ENCODE measurements at places on chromosomes 4 and X.

DNA sequence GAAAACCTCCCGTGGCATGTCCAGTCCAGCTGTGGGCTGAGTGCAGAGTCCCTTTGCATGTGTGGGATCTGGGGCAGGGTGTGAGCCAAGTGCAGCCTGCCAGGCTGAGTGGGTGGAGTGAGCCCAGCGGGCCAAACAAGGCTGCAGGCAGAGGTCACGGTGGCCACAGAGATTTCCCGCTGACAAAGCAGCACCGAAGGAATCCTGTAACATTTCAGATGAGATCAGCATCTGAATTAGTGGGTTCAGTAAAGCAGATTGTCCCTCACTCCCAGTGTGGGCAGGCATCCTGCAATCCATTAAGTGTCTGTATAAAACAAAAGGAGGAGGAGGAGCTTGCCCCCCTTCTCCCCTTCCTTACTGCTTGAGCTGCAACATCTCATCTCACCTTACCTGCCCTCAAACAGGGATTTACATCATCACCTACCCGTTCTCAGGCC, 324.4 kb downstream of the FAT4 start:
- no peak for DNase-seq

DNA sequence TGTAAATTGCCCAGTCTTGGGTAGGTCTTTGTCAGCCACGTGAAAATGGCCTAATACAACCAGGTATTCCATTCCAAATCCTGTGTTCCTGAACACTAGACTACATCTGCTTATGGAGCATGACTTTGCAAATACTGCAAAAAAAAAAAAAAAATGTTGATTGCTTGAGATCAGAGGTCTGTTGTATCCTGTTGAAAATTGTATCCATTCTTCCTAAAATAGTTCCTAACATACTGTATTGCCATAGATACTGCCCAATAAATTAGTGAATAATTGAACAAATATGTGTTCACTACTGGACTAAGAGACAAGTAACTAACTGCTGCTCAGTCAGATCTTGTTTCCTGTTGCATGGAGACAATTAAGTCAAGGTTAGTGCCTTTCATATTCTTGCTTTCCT, 164.3 kb upstream of the PABPC4L start:
- no peak for DNase-seq

- peak; percentile 68 for DNase-seq
Observed at GRCh38 chrX:12978205-12979025, 3.5 kb downstream of the TMSB4X start.

DNA sequence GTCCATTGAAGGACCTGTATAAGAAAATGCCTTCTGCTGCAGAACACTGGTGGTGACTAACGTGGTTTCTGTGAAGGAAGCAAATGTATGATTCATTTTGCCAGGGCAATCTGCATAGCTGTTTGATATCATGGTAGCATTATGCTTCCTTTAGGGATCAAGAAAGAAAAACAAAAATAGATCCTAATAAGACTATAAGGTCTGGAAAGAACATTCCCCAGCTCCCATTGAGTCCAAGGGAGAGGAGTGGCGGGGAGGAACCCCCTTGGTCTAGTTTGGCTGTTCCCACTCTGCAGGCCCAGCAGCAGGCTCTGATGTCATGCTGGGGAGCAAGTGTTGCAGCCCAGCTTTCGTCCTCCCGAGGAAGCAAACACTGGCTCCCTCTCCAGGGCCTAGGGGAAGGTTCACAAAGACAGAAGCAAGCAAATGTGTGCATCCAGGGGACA, 154.5 kb upstream of the GALNT7 start:
- no peak for DNase-seq

DNA sequence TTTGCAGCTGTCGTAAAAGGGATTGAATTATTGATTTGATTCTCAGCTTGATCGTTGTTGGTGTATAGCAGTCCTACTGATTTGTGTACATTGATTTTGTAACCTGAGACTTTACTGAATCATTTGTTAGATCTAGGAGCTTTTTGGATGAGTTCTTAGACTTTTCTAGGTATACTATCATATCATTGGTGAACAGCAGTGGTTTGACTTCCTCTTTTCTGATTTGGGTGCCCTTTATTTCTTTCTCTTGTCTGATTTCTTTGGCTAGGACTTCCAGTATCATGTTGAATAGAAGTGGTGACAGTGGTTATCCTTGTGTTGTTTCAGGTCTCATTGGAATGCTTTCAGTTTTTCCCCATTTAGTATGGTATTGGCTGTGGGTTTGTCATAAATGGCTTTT, 8.4 kb downstream of the APOOL start:
- peak; percentile 4 for DNase-seq

GRCh38 chr4:107902715-107903114, 28.6 kb upstream of the CYP2U1 start:
- no peak for DNase-seq

DNA sequence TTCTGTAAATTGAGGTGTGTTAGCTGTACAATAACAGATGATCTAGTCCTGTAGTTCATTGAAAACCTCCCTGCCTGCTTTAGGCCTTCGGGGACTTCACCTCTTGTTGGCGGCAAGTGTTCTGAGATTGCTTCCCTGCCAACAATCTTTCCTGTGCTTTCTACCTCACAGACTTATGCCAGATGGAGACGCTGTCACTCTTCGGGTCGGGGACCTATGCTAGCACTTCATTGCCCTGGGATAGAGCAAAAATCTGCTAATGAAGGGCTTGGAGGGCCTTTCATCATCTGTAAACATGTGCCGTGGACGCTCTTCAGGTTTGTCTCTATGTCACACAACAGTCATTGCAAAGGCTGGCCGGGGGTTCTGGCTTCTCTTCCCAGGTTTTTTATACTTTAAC, 4.7 kb upstream of the PDLIM3 start:
- DNase-seq = no peak

GRCh38 chr4:87677731-87678130, 27.7 kb downstream of the DMP1 start:
- DNase-seq = no peak

DNA sequence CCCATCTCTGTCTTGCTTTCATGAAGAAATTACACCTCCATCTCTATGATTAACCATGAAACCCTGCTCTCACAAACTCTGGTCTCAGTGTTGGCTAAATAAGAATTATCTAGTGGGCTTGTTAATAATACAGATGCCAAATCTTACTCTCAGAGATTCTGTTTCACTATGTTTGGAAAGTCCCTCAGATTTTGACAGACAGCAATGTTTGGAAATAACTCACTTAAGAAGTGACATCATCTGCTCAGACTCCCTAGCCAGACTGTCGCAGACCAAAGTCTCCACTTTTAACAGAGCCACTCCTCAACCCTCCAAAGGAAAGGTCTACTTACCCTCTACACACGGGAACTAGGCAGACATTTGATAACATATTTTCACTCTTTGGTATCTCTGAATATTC, 328.5 kb upstream of the FGF16 start:
- DNase-seq = no peak

GRCh38 chr4:37393889-37394288, 149.3 kb downstream of the NWD2 start:
- DNase-seq = no peak

DNA sequence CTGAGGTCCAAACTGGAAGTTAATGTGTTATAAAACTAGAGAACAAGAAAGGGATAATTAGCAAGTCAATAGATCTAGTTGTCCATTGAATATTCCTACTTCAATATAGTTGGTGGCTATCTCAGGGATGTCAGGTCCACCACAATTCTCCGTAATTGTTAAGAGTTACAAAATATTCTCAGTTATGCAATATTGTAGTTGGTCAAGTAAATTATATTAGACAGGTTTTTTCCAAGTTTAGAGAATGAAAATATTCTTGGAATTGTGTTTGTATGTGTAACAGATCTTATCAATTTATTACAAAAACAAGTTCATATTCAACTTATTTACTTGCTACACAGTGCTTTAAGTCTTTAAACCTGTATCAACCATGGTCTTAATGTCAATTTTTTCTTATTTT, 547.4 kb downstream of the SPRY1 start:
- no peak for DNase-seq

- DNase-seq = no peak
Observed at GRCh38 chr4:6337331-6337935, 67.8 kb downstream of the WFS1 start.

GRCh38 chr4:92104506-92104905, 199.3 kb upstream of the GRID2 start:
- DNase-seq = no peak

GRCh38 chrX:30654989-30655607, 1.9 kb downstream of the GK start:
- no peak for DNase-seq

- DNase-seq = no peak
Observed at GRCh38 chr4:41719417-41719816, 29.1 kb downstream of the PHOX2B start.
